Activated T-cell treated with anti-CD3 and anti-CD28 coated beads, Interleukin-2, amount 50 U/mL, for 4 hours (primary cell): ENCODE measurements at places on chromosomes 13 and 19. TPM values are rescaled to one million over a fixed set of nuclear protein-coding genes. Genes with fewer than 3 reads are reported as not detected.
A peak's percentile ranks its signal among the peaks of the same experiment; 100 is the strongest.

- DNase-seq = no peak
These were observed 231.6 kb downstream of the SPRY2 start for GRCh38 chr13:80109303-80109702.

DNA sequence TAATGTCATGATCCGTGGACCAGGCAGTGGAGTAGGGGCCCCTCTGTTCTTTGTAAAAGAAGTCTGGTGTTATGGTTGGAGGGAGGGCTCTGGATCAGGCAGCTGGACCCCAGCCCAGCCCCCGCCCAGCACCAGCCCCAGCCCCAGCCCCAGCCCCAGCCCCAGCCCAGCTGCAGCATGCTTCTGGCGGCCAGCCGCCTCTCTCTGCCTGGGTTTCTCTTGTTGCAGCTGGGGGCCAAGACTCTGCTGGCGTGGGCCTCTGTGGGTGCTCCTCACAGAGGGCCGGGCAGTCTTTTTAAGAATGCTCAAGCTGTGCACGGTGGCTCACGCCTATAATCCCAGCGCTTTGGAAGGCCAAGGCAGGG, 17.9 kb downstream of the DOT1L start:
- no peak for DNase-seq

URAD gene
- total RNA-seq = not detected

GRCh38 chr13:44487989-44488388, 88.1 kb downstream of the TSC22D1 start:
- DNase-seq = no peak

DNA sequence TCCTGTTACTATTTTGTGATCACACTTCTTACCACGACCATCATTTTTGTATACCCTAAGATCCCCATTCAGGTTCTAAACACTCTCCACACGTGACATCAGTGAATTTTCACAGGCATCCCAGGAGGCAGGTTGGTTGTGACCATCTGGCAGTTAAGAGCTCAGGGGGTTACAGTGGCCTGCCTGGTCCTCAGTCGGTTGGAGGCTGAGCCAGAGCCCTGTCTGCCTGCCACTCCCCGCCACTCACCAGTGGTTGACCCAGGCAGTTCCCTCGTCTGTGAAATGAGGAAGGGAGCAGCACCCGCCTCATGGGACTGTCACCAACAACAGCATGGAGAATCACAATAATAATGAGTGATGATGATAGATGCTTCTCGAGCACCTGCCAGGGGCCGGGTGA, 36.4 kb upstream of the EHD2 start:
- DNase-seq = no peak

- no peak for DNase-seq
These were observed 78.5 kb upstream of the NBEA start for GRCh38 chr13:34863360-34864135.

DNA sequence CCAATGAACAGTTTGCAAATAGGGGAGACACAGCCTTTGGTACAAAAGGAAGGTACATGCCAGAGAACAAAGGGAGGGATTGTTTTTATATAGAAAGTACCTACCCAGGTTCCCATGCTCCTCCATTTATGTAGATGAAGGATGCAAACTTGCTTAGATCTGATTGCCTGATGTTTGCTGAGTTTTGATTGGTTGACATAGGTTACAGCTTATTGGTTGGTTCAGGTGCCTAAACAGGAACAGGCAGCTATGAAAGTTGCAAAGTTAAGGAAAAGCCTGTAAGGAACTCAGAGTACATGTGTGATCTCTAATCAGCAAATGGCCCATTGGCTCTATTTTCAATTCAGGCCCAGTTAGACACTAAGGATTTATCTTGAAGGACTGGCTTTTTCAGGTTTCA, 6.5 kb upstream of the NAA16 start:
- no peak for DNase-seq

LHB gene
- not detected for total RNA-seq

- no peak for DNase-seq
These were observed 37.3 kb upstream of the SIN3B start for GRCh38 chr19:16791942-16792341.

DNA sequence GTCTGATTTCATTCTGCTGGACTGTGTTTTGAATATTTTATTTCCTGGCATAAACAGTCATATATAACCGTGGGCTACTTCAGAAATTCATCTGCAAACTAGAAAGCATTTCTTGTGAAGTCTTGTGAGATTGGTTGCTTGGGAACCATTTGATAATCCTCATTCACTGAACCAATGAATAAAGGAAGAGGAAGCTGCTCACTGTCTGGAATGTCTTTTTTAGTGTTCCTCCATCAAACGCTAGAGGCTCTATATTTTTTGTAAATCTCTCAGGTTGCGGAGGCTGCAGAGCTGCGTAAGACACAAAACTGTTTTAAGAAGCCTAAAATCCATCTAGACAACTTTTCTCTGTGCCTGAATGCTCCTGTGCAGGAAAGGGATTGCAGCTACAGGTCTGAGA, 18.7 kb upstream of the GPR12 start:
- no peak for DNase-seq

MPND gene
- total RNA-seq = 18.1 TPM

SLC46A3 gene
- total RNA-seq = 3.5 TPM

DNA sequence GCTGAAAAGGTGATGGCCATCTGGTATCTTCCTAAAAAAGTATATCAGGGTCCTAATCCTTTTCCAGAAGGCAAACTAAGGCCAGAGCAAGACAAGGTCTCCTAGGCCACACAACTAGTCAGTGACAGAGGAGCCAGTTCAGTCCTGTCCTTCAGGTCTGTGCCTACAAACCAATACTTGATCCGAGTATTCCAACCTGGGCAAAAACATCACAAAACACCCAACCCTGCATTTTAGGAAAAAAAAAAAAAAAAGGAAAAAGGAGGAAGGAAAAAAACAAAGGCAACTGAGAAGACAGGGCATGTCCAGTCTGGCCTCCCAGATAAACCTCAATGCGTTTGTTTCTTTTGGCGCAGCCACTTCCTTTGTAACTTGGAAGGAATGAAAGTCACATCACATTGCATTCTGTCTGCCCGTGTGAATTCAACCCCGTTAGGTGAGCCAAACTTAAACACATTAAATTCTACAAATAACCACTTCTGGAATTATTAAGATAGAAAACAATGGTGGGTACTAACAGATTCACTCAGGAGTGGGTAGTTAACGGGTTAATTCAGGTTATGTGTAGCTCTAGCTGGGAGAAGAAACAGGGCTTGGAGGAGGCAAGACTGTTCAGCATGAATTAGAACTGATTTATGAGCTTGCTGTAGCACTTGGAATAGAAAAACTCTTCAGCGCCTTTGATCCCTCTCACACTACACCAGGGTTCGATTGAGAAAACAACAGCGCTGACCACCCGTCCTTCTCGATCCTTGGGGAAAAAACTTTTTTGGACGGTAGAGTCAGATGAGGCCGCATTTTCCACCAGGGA, 43.0 kb upstream of the HNRNPA1L2 start:
- no peak for DNase-seq

NCR1 gene
- total RNA-seq = not detected

DNA sequence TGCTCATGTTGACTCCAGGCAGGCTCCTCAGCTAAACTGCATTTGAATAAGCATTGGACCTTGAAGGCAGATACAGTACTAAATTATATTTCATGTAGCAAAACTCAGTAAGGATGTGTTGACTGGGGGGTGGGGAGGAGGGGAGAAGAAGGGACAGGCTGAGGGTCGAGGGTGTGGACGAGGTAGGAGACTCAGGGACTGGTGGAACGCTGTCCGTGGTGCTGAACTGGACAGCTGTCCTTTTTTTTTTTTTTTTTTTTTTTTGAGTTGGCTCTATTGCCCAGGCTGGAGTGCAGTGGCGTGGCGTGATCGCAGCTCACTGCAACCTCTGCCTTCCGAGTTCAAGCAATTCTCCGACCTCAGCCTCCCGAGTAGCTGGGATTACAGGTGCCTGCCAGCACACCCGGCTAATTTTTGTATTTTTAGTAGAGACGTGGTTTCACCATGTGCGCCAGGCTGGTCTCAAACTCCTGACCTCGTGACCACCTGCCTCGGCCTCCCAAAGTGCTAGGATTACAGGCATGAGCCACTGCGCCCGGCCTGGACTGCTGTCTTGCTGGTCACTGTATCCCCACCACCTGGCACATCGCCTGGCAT, 33.2 kb upstream of the CASP14 start:
- no peak for DNase-seq

- DNase-seq = peak; percentile 75
These were observed 42.0 kb upstream of the NFIC start for GRCh38 chr19:3324405-3324856.

TPP2 gene
- total RNA-seq = 62.0 TPM

GRCh38 chr13:27336014-27336673, 65.5 kb downstream of the RASL11A start:
- no peak for DNase-seq

KASH5 gene
- total RNA-seq = 0.48 TPM

DNA sequence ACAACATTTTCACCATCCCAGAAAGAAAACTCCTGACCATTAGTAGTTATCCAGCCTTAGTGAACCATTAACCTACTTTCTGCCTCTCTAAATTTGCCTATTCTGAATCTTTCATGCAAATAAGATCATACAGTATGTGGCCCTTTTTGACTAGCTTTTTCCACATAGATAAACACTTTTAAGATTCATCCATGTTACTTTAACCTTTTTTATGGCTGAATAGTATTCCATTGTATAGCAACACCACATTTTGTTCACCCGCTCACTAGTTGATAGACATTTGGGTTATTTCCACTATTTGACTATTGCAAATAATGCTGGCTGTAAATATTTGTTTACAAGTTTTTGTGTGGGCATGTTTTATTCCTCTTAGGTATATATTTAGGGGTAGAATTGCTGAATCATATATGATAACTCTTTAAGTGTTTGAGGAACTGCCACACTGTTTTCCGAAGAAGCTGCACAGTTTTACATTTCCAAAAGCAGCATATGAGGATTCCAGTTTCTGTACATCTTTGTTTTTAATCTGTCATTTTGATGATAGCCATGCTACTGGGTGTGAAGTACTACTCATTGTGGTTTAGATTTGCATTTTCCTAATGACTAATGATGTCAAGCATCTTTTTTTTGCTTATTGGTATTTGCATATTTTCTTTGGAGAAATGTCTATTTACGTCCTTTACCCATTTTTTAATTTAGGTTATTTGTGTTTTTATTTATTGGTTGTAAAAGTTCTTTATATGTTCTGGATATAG, 17.1 kb downstream of the COG6 start:
- DNase-seq = no peak

COPE gene
- 270 TPM for total RNA-seq

PSG1 gene
- not detected for total RNA-seq

DNA sequence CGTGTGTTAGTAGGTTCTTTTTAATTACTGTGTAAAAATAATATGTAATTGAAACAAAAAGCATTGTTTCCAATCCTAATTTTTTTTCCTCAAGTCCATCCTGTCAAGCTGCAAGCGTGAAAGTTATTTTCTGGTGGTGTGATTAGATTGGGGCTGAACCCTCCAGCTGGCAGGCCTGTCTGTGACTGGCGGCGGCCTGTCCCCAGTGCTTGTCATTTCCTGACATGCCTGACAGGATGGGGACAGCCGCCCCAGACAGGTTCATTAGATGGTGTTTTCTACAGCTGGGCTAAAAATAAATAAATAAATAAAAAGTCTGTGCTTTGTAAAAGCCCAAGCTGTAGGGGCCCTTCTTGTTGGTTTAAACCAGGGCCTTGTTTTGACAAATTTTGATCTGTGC, 53.7 kb upstream of the MAB21L1 start:
- DNase-seq = no peak

DNA sequence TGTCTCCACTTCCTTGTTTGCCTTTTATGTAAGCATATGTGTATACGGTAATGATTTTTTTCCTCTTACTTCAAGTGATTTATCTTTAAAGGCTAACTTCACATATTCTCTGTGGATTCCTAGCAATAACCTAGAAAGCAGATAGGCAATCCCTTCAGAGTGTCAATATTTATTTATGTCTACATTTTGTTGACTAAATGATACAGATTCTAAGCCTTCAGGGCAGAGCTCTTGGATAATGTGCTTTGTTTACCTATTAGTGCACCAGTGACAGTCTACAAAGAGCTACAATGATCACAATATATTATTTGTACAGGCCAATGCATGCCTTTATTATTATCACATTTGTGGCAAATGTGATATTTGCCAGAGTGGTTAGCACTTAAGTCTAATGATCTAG, 406.2 kb downstream of the EFNB2 start:
- no peak for DNase-seq

DNA sequence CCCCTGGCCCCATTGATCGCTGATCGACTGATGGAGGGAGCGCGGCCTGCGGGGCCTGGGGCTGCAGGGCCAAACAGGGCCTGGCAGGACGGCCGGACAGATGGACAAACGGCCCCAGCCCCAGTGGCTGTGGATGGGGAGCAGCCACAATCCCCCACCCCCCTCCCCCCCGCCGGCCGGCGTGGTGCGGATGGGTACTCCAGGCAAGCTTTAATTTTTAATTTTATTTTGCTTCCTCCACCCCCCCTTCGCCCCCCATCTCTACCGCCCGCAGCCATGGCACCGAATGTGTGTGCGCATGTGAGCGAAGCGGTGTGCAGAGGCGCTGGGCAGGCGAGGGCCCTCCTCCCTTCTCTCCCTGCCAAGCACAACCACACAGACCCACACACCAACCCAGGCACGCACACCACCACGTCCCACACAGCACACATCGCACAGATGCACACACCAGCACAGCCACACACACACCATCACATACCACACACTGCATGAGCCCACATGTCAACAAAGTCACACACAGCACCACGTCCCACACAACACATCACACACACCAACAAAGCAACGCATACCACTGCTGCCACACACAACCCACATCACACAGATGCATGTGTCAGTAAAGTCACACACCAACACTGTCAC, 12.4 kb downstream of the ERFL start:
- DNase-seq = no peak

PTPRH gene
- total RNA-seq = 0.11 TPM

DNA sequence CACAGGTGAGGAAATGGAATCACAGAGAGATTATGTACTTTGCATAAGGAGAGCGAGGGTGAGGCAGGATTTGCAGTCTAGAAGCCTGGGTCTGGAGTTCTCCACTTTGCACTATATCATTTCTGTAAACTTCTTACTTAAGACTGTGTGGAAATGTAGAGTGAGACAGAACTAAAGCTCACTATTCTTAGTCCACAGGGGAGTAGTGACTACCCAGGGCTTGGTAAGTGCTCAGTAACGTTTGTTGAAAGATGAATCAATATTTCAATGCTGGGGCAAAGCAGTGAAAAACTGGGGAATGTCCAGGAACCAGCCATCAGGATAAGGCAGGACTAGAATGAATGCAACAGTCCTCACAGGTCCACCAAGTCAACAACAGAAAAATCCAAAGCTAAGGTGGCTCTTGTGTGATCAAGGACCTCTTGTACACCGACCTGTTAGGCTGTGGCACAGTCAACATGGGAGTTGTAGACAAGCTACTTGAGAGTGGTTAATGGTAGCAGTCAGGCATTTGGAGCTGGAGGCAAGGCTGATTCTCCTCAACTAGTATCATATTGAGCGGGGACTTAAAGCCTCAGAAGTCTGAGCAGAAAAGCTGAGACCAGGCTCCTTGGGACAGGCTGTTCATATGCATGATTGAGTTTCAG, 929 bp upstream of the TNFSF13B start:
- DNase-seq = no peak

DNA sequence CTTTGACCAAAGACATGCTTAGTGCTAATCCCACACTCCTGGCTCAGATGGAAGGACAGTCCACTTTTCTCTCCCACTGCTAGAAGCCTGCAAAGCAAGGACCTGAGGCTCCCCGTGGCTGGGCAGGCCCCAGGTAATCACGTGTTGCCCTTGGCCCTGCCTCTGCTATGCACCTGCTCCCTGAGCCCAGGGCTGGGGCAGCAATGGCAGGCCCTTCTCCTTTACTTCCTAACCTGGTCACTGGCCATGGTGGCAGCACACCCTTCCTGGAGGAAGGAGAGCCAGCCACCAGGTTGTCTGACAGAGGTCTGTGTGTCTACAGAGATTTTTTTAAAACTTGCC, 27.9 kb upstream of the ZNF492 start:
- DNase-seq = no peak

GRCh38 chr13:61432029-61432428, 16.4 kb upstream of the PCDH20 start:
- DNase-seq = no peak
